HT1080 (cell line): ENCODE measurements at places on chromosomes 12 and 14. TPM values are rescaled to one million over a fixed set of nuclear protein-coding genes. Genes with fewer than 3 reads are reported as not detected.
A peak's percentile ranks its signal among the peaks of the same experiment; 100 is the strongest.

Gene GLT8D2
- 3.1 and 4.7 TPM in 2 replicates for total RNA-seq

Gene PDE3A
- total RNA-seq: 0.40 and 0.43 TPM in 2 replicates

- DNase-seq: peak; percentile 56
These were observed 6.5 kb downstream of the ZBTB1 start for GRCh38 chr14:64510825-64511671.

Gene NRL
- total RNA-seq: 1.3 and 4.4 TPM in 2 replicates
